ENCODE measurements at places on chromosomes 6 and 20. TPM values are rescaled to one million over a fixed set of nuclear protein-coding genes. Genes with fewer than 3 reads are reported as not detected.

DNA sequence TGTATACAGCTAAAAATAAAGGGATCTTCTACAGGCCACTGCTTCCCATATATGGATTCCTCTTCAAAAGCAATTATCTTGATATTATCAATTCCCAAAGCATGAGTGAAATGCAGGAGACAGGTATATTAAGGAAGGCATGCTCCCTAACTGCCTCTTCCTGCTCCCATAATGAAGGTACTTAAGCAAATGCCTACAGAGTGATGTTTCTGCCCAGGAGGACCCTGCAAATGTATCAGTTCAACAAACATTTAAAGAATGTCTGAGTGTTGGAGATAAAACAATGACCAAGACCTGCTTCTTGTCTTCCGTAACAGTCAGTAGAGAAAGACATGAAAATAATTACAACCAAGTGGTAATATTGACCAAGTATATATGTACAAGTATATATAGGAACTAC is 4.2 kb downstream of the UBE2J1 start:
- no peak for DNase-seq

GRCh38 chr6:111824608-111825337 is 48.5 kb downstream of the FYN start:
- DNase-seq, result no peak

DNA sequence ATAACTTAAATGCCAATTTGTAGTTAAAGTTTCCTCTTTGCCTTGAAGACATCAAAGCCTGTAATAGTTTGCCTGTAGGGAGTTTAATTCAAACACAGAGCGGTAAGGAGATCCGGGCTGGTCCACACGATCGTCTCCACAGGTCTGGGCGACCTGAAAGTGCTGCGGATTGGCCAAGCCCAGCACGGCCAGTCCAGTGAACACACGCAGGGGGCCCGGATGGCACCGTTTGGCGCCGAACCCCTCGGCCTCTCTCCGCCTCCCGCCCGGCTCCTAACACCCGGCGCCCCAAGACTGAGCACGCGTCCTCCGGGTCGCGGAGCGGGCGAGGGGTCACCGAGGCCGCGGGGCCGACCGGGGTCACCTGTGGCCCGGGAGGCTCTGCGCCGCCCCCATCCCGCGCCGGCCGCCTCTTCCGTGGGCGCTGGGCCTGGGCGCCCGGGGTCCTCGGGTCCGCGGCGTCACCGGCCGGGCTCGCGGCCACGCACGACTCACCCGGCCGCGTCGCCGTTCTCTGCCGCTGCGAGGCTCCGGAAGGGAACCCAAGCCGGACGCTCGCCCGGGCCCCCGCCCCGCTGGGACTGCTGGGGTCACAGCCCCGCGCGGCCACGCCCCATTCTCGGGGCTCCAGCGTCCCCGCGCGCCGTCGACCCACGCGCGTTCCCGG is 481 bp downstream of the SERPINB6 start:
- DNase-seq, result no peak

- DNase-seq, result no peak
Measured at GRCh38 chr6:109879521-109879920, 98.6 kb upstream of the GPR6 start.

GRCh38 chr6:26441977-26442376 is 1.7 kb downstream of the BTN3A3 start:
- no peak for DNase-seq

DNA sequence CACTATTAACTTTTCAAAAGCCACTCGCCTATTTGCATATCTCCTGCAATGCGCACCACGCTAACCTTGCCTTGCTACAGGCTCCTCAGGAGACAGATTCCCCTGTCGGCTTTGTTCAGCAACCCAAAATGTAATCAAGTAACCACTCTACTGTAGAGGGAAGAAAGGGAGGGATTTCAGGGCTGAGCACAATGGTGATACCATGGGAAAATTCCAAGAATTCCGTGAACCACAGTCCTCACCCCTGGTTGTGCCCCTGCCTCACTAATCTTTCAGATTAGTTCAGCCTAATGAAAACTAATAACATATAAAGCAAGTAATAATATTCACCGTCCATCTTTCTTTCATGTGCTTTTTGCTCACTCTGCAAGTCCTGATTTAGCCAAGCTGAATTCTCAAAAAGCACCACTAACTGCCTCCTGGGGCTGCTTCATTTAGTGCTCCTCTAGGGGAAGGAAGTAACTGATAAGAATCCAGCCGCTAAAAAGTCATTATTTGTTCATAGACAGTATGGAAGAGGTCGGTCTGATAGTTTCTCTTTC is 6.6 kb downstream of the CITED2 start:
- no peak for DNase-seq

DNA sequence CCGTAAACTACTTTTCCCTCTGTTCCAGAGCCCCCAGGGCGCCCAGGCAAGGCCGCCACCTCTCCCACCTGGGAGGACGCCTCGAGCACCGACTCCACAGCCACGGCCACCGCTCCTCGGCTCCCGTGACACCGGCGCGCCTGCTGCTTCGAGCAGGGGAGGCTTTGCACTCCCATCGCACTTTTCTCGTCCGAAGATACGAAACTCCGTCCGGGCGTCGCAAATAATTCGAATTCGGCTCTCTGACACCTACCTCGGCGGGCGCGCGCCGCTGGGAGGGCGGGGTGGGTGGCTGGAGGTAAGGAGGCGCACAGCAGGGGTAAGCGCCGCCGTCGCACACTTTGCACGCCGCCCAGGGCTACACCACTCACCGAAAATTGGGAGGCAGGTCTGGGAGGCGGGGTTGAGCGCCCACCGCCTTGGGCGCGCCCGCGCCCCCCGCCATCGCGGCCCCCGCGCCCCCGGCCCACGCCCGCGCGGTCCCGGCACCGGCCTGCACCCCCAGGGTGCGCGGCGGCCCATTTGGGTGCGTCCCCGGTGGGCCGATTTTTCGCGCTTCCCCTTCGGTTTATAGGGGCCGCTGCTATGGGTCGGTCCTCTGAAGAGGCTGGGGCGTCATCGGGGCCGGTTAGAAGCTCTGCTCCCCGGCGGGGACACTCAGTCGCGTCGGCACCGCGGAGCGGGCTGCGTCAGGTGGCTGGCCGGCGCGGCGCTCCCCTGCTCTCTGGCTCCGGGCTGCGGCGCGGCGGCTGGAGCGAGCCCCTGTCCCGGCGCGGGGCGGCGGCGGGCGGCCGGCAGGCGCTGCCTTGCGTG is 36.2 kb downstream of the GNAS start:
- no peak for DNase-seq

GRCh38 chr6:22513667-22514066 is 55.7 kb upstream of the HDGFL1 start:
- no peak for DNase-seq

DNA sequence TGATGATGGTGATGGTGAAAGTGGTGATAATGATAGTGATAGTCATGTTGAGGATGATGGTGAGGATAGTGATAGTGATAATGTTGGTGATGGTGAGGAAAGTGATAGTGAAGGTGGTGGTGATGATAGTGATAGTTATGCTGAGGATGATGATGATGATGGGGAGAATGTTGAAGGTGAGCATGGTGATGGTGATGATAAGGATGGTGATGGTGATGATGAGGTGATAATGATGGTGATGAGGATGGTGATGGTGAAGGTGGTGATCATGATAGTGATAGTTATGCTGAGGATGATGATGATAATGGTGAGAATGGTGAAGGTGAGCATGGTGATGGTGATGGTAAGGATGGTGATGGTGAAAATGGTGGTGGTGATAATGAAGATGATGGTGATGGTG is 64.9 kb upstream of the ZNF337 start:
- no peak for DNase-seq

DNA sequence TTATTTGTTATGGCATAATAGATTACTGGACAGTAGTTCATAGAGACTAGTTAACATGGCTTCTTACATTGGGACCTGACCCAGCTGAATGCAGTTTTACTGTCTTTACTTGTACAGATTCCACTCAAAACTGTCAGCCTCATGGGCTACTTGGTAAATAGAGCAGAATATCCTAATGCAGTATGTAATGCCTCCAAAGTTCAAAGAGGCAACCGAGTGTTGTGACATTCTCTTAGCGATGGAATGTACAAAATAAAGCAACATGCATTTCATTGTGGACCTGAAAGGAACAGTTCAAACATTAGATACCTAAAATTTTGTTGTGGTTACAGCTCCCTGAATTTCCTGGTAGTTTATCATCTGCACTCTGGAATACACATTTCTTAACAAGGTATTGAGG is 29.1 kb upstream of the RGS17 start:
- DNase-seq, result no peak

GRCh38 chr20:18279242-18279641 is 9.1 kb upstream of the ZNF133 start:
- no peak for DNase-seq

Gene ARMH2
- not detected for total RNA-seq

Gene CALHM4
- 0.28 TPM for total RNA-seq

Gene MMS22L
- 26.8 TPM for total RNA-seq

Gene HCRTR2
- total RNA-seq, result not detected
